GM10248 (cell line): ENCODE measurements at places on chromosomes 7 and 10.

DNA sequence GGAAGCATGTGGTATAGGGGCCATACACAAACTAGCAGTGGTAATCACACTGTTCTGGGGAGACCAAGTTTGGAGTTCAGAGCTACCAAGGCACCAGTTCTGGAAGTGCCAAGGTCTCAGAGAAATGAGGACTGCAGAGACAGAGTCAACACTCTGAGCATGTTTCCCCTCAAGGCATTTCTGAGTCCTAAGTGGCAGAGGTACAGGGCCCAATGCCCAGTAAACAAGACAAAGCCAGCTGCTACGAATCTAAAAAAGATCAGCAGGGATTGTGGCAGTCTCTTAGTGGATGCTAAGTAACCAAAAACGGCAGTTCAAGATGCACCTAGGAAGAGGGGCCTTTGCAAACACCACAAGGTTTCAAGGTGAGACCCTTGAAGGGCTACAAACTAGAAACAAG, 271.9 kb downstream of the TNS3 start:
- no peak for DNase-seq

- no peak for DNase-seq
These were observed 151.5 kb upstream of the SHH start for GRCh38 chr7:155963771-155964195.

- peak; percentile 52 for DNase-seq
These were observed 75.9 kb downstream of the HIBADH start for GRCh38 chr7:27586825-27587224.

- peak; percentile 45 for DNase-seq
These were observed 175.1 kb downstream of the SEPTIN7 start for GRCh38 chr7:35975851-35976454.

- no peak for DNase-seq
These were observed 56.9 kb downstream of the SAMD9 start for GRCh38 chr7:93060865-93061264.

GRCh38 chr7:27176962-27177794, 3.1 kb upstream of the HOXA10 start:
- no peak for DNase-seq

- no peak for DNase-seq
These were observed 32.3 kb upstream of the FAM204A start for GRCh38 chr10:118374404-118374803.

GRCh38 chr10:110643653-110644597, at the start of gene RBM20:
TSS of gene RBM20 (plus strand) at chr10:110644336. CDS start at chr10:110644455, 119 bp downstream.
- peak; percentile 41 for DNase-seq

DNA sequence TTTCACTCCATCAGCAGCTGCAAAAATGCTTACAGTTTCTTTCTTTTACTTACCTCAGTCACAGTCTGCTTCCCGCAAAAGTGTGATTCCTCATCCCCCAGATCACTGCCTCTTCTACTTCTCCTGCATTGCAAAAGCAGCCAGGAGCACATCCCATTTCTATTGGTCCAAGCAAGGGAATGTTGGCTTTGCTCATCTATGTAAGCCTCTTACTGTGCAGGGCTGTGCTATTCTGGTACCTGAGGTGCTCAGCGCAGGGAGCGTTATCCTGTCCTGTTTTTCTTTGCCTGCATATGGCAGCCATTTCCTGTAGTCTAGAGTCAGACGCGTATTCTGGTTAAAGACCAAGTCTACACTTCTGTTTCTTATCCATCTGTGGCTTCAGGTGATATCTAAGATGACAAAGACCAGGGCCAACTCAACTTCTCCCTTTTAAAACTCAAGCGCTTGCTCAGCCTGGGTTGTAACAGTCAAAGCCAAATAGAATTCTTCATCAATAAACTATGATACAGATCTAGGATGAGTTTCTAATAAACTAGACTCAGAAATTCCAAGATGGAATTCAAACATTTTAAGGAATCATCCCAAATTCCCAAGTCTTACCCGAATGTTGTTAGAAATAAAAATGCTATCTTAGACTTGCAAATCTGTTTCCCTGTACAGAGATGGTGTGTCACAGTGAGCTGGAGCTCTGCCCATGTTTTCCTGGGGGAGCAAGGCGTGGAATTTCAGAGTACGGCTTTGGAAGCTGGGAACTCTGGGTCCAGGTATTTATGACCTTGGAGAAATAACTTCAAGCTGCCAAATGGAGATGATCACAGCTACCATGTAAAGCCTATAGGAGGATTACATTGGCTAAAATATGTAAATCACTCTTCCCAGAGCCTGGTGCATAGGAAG, 6.1 kb upstream of the RBM17 start:
- no peak for DNase-seq

DNA sequence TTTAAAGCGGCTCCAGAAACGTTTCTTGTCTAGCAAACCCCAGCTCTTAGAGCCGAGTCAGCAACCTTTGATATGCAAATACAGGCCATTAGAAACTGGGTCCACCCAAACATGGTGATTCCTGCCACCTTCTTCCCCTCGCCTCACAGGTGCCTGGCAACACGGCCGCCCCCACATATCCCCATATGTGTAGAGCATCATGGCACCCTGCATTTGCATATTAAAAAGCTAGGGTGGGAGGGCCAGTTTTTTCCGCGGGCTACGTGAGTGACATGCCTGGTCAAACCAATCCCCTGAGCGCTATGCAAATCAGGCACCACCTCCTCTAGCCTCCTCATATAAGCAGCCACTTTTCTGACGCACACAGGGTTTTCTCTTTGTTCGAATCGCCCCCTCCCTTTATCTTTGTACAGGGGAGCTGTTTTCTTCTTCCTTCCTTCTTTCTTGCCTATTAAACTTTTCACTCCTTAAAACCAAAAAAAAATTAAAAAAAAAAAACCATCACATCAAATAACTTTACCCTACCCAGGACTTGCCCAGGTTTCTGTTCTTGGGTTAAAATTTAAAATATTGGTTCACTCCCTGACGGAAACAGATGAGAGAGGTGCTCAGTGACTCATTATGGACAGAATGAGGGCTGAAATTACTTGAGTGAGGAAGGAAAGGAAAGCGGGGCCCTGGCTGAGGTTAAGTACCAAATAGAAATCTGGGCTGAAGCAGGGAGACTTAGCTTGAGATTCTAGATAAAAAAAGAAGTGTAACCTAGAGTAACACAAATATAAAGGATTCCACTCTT, 59.8 kb downstream of the COA1 start:
- DNase-seq = no peak

GRCh38 chr10:3072641-3073360, 5.5 kb downstream of the PFKP start:
- no peak for DNase-seq

GRCh38 chr10:48309711-48310226, 3.3 kb downstream of the MAPK8 start:
- DNase-seq = peak; percentile 33

DNA sequence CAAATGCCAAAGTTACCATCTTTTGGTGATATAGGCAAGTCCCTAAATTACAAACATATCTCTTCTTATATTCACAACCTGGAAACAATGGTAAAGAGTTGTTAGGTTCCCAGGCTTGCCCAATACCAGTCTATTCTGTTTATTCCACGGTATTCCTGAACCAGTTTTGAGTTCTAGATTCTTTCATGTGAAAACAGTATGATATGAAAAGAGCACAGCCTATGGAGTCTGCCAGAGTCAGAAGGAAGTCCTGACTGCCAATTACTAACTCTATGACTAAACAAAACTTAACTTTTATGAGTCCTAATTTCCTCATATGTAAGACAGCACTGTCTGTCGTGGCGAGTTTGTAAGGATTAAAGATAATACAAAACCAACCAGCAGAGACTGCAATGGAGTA, 5.6 kb downstream of the ABI1 start:
- no peak for DNase-seq

GRCh38 chr10:30493609-30494530, 59.9 kb downstream of the MAP3K8 start:
- DNase-seq = no peak

DNA sequence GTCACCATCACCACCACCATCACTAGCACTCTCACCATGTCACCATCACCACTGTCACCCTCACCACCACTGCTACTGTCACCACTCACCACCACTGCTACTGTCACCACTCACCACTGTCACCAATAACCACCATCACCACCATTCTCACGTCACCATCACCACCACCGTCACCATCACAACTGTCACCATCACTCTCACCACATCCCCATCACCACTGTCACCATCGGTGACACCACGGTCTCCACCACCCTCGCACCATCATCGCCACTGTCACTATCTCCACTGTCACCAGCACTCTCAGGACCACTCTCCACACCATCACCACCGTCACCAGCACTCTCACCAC, 130.4 kb downstream of the MAD1L1 start:
- DNase-seq = no peak

DNA sequence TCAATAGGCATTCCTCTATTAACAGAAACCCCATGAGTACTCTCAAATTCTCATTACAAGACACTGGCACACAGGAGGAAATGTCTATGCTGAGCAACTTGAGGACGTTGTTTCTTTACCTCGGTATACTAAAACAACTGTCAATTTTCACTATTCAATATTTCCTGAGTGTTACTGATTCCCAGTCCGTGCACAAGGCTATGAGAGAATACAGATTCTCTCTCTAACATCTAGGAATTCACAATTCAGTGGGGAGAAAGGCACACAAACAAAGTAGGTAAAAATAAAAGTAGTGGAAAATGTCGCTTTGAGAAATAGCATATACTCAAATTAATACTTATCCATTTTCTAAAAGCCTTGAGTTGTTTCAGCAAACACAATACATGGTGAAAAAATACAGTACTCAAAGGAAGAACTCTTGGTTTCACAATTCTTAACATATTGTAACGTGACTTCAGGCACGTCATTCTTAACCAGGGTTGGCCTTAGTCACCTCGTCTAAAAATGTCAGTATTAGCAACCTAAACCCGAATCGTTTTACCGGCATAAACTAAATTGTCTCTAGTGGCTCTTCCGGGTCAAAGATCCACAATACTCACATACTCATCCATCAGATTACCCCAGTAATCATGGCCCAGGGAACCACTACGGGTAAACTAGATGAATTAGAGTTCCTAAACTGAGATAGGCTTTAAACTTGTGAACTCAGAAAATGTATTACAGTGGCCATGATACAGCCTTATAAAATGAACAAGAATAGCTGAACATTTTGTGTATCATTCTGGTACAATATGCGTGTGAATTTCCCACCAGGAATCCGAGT, 1.5 kb downstream of the IPMK start:
- DNase-seq = peak; percentile 21

DNA sequence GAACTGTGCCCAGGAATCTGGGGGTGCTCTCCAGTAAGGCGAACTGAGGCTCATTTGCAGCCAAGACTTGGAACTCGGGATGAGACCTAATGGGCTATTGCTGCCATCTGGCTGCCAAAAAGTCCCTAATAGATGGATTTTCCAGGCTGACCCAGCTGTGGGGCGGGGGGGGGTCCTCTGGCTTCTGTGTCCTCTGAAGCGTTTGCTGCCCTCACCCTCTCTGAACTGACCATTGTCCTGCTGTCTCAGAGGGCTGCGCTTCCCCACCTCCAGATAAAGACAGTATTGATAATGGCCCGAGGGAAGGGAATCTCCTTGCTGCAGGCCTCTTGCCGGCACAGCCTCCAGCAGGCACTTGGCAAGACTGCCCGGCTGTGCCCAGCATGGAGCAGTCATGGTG, 46.6 kb downstream of the CLEC2L start:
- DNase-seq = no peak

DNA sequence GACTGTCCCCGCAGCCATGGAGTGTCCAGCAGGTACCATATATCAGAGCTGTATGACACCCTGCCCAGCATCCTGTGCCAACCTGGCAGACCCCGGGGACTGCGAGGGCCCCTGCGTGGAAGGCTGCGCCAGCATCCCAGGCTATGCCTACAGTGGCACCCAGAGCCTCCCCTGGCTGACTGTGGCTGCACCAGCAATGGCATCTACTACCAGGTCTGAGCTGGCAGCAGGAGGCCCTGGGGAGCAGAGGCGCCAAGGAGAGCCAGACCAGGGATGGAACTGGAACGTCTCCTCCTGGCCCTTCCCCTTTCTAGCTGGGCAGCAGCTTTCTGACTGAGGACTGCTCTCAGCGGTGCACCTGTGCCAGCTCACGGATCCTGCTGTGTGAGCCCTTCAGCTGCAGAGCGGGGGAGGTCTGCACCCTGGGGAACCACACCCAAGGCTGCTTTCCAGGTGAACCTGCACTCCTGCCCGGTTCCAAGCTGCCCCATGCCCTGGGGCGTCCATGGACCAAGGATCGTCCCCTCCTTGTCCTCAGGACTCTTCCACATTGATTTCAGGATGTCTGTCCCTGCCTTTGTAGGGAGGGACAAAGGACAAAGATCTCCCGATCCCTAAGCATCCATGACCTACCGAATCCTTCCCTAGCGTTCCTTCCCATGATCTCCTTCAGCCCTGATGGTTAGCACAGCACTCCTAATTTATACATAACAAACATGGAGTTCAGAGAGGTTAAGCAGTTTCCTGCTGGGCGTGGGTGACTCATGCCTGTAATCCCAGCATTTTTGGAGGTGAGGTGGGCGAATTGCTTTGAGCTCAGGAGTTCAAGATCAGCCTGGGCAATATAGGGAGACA, 33.3 kb downstream of the EPHB4 start:
- no peak for DNase-seq

GRCh38 chr10:133515471-133515870, 11.7 kb upstream of the CYP2E1 start:
- no peak for DNase-seq

- peak; percentile 87 for DNase-seq
These were observed at the start of gene SEPHS1 for GRCh38 chr10:13348216-13349017. TSS of gene SEPHS1 (minus strand) at chr10:13348293. CDS start at chr10:13344950, 3,343 bp downstream.

DNA sequence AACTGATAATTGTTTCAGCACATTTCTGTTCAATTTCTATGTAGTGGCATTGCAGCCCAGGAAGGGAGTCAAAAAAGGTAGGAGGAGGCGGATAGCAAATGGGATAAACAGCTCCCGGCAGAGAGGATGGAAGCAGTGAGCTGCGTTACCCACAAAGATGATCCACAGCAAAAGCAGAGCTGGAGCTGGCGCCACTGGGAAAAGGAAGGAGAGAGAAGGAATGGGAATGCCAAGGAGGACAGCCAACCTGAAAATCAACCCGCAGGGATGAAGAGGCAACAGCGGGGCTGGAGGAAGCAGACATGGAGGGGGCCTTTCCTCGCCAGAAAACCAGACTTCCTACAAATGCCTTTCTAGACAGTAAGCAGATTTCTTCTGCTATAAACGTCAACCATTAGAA, 82.7 kb upstream of the ADAM12 start:
- DNase-seq = no peak

- DNase-seq = no peak
These were observed 1.2 kb downstream of the SLC4A2 start for GRCh38 chr7:151060416-151061212.

DNA sequence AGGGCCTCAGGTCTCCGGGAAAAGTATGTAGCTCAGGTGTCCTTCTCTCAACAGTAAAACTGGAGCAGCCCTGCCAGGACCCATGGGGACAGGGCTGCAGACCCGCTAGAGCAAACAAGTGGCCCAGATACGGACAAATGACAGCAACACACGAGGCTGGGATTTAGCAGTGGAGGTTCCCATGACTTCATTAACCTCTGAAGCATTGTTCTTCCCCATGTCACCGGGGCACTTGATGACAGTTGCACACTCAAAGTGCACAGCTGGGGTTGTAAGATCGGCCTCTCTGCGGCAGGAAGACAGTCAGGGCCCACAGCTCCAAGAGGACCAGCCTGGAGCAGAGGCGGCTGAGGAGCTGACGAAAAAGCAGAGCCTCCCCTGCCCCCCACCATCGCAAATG, 12.5 kb upstream of the PODXL start:
- DNase-seq = no peak
